ENCODE measurements at places on chromosomes 11 and 22.

DNA sequence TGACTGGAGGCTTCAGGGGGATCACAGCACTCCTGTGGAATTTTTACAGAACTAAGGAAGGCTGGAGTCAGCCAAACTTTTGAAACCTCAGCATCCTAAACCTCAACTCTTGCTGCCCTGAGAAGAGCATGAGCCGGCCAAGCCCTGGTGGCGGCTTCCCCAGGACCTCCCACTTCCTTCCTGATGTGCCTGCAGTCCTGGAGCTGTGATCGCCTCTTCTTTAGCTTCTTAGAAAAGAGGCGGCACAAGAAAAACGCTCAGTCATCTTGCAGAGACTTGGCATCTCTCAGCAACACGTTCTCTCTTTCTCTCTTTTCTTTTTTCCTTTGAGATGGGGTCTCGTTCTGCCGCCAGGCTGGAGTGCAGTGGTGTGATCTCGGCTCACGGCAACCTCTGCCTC is 40.4 kb upstream of the AMPD3 start:
- no peak for DNase-seq

- DNase-seq = no peak
Measured at GRCh38 chr11:46712874-46713576, 6.0 kb upstream of the F2 start.

GRCh38 chr22:32605576-32605975 is 131.0 kb downstream of the FBXO7 start:
- no peak for DNase-seq

GRCh38 chr11:2191883-2192282 is 20.3 kb upstream of the TH start:
- no peak for DNase-seq

DNA sequence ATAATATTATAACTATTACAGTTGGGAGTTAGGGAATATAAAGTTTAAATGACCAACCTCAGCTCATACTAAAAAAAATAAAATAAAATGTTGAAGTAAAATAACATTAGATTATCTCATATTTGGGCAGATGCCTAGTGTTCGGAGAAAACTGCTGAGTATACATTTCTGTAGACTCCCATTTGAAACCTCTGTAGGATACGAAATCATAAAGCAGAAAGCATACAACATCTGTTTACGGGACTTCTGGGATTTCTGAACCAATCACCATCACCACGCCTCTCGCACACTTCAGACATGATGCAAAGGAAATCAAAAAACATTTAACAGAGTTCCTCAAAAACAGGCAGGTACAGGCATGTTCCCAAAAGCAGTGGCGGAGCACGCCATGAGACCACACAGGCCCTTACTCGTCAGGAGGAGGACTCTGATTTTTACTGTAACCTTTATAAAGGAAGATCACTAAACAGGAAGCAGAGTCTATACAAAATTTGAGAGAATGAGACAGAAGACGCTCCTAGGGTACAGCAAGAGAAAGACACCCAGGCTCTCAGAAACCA is 8.6 kb downstream of the ZNF195 start:
- DNase-seq = no peak

GRCh38 chr11:119854521-119854920 is 125.5 kb upstream of the NECTIN1 start:
- no peak for DNase-seq
